ENCODE measurements at places on chromosomes 2 and 18. TPM values are rescaled to one million over a fixed set of nuclear protein-coding genes. Genes with fewer than 3 reads are reported as not detected.

DNA sequence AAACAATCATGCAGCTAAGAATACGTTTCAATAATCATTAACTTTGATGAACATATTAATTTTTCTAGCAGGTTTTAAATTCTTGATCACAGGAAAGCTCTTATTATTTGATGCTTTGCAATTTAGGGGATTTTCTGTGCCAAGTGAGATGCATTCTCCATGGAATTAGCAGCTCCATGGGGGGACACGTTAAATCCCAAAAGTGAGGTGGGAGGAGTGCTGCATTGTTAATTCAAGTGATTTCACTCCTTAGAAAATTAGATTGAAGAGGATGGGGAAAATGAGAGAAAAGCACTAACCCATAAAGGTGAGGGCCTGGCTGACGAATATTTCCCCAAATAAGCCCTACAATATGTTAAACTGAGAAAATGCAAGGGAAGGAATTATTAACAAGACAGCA lies 69.2 kb downstream of the ACVR1C start:
- DNase-seq, result no peak

DNA sequence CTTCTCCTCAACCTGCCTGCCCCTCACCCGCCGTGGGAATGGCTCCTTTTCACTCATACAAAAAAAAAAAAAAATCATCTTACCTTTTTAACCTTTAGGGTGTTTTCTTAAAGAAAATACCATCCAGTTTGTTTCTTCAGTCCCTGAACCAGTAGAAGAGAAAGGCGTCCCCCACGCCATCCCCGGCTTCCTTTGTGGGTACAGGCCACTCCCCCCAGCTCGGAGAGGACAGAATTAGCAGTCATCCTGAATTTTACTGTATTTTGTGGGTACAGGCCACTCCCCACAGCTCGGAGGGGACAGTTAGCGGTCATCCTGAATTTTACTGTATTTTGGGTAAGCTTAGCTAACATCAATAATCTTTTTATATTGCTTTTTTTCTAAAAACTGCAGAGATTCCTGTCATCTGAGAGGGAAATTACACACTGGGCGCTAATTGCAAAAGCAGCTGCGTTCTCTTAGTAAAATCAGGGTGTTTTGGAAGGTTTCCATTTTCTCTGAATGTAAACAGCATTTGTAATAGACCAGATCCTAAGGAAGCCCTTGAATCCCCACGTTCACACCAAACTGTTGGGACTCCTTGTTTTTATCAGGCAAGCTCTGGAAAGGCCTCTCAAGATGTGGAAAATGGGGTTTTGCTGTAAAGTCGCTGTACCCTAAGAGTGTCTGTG lies 72.5 kb downstream of the NFATC1 start:
- no peak for DNase-seq

Gene TNFAIP6
- total RNA-seq, result 3.2 TPM

- DNase-seq, result no peak
These were observed 72.1 kb upstream of the PXDN start for GRCh38 chr2:1816414-1816911.

Gene RNU2-63P
- total RNA-seq, result not detected

DNA sequence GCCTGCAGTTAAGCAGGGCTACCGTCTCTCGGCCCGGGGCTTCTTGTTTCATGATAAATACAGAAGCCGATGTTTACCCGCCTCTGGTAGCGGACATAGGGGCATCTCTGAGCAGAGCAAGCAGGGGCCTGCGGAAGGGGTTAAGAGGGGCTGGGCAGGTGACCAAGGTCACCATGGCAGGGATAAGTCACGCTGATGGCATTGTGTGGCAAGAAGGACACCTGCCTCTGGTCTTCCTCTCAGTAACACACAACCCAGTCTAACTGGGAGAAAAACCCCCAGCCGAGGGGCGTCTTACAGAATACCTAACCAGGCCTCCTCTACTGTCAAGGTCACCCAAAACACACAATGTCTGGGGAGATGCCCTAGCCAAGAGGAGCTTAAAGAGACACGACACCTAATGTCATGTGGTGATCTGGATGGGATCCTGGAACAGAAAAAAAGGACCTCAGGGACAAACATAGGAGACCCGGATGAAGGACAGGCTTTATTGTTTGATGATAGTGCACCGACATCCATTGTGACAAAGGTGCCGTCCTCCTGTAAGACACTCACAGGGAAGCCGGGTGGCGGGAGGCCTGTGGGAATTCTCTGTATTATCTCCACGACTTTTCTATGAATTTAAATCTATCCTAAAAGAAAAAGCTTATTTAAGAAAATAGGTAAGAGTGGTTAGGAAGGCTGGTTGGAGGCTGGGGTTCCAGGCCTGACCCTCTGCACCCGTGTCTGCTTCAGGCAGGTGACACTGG lies 24.8 kb downstream of the SH3BP4 start:
- no peak for DNase-seq

GRCh38 chr2:127051116-127052056 lies 55.6 kb downstream of the BIN1 start:
- no peak for DNase-seq

Gene ADI1
- total RNA-seq, result 62.3 TPM

- no peak for DNase-seq
These were observed 367.0 kb downstream of the RND3 start for GRCh38 chr2:150120326-150120955.

Gene ABCG5
- not detected for total RNA-seq

GRCh38 chr2:190891372-190891771 lies 10.8 kb downstream of the GLS start:
- DNase-seq, result no peak

Gene NEURL3
- 1.2 TPM for total RNA-seq

- DNase-seq, result no peak
These were observed 651.1 kb upstream of the ID2 start for GRCh38 chr2:8030573-8031303.

DNA sequence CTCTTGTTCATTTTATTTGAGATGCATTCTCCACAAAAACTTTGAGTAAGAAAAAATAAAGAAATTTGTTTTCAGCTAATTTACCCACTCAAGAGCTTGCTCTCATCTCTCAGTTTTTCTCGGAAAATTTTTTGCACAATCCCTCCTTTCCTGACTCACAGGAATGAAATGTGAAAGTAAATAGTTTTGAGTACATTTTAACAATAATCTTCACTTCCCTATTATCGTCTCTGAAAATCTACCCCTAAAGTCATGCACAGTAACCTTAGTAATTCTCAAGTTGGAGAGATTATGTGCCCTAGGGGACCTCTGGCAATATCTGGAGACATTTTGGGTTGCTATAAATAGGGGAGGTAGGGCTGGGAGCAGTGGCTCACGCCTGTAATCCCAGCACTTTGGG lies 2.6 kb downstream of the CYB5A start:
- DNase-seq, result no peak

Gene POTEC
- 2.9 TPM for total RNA-seq

Gene SCN2A
- total RNA-seq, result 0.83 TPM

DNA sequence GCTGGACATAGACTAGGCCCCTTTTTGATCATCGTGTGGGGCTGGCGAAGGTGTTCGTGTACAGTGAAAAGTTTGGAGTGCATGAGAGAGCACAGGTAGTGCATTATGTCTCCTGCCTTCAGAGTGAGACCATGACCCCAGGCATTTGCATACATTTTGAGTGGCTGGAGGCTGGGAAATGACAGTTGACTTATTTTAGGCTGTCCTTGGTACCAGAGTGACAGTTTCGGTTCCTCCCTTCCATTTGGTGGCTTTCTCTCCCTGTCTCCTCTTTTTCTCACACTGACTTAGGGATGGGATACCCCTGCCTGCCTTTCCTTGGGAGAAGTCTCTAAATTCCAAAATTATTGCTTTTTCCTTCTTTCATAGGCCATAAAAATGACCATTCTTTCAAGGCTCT lies 20.1 kb downstream of the SERPINB12 start:
- no peak for DNase-seq

- no peak for DNase-seq
These were observed 28.7 kb upstream of the ATP8B1 start for GRCh38 chr18:57831597-57832377.

DNA sequence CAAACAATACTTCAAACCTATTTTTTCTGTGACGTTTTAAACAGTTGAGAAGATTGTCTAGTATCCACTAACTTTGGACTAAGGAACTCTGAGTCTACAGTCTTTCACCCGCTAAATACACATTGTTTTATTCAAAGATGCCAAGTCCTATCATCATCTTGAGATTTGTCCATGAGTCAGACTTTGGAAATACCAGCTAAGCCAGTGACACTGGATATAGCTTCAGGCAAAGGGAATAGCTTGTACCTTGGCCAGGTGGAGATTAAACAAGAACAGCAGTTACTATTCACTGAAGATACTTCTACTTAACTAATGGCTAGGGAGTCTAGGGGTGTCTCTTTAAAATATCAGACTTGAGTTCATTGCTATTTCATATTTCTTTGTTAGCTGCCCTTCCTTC lies 137.5 kb downstream of the COMMD1 start:
- no peak for DNase-seq

Gene GAL3ST2
- not detected for total RNA-seq

GRCh38 chr2:86764661-86765309 lies 25.9 kb downstream of the CD8A start:
- peak; percentile 19 for DNase-seq

- DNase-seq, result no peak
These were observed 386.2 kb downstream of the GALR1 start for GRCh38 chr18:77635858-77636257.

DNA sequence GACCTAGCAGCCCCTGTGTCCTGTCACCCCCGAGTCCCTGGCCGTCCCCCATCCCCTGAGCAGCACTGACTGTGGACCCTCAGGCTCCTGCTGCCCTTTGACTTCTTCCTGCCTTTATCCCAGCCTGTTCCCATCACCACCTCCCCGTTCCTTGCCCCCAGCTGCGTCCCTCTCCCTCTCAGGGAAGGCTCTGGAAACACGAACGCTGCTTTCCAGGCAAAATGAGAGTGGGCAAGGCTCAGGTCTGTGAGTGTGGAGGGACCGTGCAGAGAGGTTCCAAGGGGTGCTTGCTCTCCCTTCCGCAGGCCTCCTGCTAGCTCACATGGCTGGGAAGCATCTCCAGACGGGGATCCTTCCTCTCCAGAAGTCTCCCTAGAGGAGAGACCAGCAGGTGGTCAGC lies 501.8 kb upstream of the SALL3 start:
- DNase-seq, result no peak

DNA sequence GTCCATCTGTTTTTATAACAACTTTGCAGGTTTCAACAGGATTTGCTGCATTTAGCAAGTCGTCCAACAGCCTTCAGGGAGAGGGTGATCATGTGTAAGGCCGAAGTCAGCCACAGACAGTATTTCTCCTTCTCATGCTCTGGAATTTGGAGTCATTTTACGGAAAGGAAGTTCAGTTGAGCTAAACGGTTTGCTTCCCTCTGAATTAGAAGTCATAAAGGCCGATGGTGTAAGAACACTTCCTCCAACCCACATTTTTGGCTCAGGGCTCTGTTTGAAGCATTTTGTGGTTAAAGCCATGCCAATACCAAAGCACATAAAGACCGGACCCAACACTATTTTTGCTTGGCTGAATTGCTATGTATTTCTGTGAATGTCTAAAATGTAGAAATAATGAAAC lies 129.5 kb downstream of the TMEM182 start:
- DNase-seq, result peak; percentile 48

- peak; percentile 30 for DNase-seq
These were observed 132.1 kb downstream of the MBP start for GRCh38 chr18:77000527-77000926.

- no peak for DNase-seq
These were observed 2.2 kb downstream of the RELCH start for GRCh38 chr18:62189208-62189607.

Gene TMEM37
- not detected for total RNA-seq

DNA sequence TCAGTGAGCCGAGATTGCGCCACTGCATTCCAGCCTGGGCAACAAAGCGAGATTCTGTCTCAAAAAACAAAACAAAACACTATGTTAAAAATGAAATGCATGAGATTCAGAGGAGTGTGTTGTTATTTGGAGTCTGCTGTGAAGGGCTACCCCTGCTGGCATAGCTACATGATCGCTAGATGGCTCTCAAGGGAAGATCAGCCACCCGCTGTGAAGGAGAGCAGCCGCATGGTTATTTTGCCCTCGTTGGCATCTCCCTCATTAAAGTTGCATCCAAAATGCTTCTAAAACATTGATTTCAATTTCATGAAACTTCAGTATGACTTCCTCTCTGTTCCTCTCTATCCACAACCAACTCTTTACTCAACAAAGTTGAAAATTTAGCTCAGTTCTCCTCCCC lies 54.8 kb upstream of the NDUFV2 start:
- DNase-seq, result no peak
